B cell (primary cell): ENCODE measurements at places on chromosomes 6 and 20. TPM values are rescaled to one million over a fixed set of nuclear protein-coding genes. Genes with fewer than 3 reads are reported as not detected.

DNA sequence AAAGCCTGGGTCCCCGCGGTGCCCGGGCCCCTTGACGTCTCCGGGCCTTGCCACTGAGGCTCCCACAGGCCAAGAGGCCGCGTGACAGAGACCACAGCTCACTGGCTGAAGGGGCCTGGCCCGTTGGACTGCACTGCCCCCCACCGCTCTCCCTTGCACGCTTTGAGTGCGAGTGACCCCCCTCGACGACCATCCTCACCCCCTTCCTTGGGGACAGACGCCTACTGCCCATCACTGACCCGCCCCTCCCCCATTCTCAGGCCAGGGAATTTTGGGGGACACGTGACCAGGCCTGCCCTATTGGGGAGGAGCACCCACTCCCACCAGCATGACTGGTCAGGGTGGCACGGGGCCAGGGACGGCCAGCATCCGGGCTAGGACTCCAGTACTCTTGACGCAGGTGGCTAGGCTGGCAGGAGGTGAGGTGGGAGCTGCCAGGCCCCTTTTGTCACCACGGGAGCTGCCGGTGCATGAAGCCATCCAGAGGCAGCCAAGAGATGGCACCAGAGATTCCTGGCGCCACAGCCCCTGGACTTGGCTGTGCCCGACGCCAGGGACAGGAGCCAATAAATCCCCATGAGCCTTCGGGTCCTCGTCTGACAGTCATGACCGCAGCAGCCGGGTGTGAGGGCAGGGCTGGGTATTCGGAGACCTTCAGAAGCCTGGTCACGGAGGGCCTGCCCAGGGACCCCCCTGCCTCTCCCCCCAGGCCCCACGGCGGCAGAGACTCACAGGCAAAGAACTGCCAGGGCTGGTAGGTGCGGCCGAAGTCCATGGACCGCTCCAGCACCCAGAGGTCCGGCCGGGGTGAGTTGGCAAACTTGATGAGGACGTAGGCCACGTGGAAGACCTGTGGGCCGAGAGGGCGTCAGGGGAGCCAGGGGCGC, 14.5 kb downstream of the LAMA5 start:
- H3K4me1 ChIP-seq = no peaks in the 10 kb centered on the region
- no peak overlapping the region for H3K4me3 ChIP-seq
- H3K27me3 ChIP-seq = no peaks in the 10 kb centered on the region
- H3K27ac ChIP-seq = no peak overlapping the region
- H3K36me3 ChIP-seq = no peaks in the 10 kb centered on the region
- DNase-seq = no peak

- H3K27ac ChIP-seq = no peak overlapping the region
- H3K36me3 ChIP-seq = no peaks in the 10 kb centered on the region
- no peak overlapping the region for H3K4me3 ChIP-seq
- H3K27me3 ChIP-seq = no peaks in the 10 kb centered on the region
Measured at GRCh38 chr20:6746901-6747609, 20.4 kb upstream of the BMP2 start.

GRCh38 chr6:38805692-38806091, 90.6 kb downstream of the DNAH8 start:
- H3K36me3 ChIP-seq = no peaks in the 10 kb centered on the region
- no peaks in the 10 kb centered on the region for H3K4me1 ChIP-seq
- H3K4me3 ChIP-seq = no peak overlapping the region
- peaks cover 3% of the 10 kb centered on the region for H3K27me3 ChIP-seq

DNA sequence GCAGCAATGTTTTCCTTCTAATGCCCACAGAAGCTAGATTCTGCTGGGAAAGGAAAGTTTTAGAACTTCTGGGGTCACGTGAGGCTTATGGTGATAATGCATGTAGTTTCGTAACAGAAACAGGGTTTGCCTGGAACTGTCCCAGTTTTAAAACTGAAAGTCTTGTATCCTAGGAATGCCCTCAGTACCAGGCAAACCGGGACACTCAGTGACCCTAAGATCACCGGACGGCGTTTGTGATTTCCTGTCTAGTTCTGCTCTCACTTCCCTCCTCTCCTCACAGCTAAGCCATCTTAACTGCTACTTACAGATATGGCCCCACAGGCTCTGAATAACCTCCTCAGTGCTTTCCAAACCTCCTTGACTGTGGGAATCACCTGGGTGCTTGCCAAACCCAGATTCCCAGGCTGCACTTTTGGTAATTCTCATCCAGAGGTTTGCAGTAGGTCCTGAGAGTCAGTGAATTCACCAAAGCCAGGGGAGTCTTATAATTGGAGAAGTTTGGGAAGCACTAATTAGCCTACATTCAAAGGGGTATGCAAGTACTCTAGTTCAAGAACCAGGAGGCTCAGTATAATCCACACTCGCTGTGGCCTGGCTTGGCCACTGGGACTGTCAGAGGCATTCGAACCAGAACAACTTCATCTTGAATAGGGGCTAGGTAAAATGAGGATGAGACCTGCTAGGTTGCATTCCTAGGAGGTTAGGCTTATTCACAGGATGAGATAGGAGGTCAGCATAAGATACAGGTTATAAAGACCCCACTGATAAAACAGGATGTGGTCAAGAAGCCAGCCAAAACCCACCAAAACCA, 231.6 kb upstream of the MYLIP start:
- H3K36me3 ChIP-seq = no peaks in the 10 kb centered on the region
- peak; percentile 28 for DNase-seq
- H3K4me1 ChIP-seq = peaks cover 33% of the 10 kb centered on the region

DNA sequence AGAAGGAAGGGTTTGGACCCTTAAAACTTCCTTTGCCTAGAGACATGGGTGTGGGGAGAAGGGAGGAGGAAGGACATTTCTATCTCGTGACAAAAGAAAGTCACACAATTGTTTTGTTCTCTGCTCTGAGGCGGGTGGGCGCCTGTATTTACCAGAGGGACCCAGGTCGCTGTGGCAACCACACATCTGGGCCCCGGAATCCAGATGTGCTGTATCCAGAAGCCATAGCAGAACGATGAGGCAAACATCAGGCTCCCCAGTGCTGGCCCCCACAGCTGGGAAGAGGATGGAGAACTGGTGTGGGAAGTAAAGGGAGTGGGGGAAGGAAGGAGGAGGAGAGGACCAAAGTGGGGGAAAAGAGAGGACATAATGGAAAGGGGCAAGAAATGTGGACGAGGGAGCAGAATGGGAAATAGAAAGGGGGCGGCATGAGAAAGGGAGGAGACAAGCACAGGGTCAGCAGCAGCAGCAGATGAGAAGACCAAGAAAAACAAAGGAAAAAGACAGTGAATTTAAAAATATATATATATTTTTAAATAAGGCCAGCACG, 3.4 kb upstream of the TNXB start:
- no peak for DNase-seq
- peaks cover 14% of the 10 kb centered on the region for H3K27me3 ChIP-seq
- H3K4me3 ChIP-seq = no peak overlapping the region
- H3K27ac ChIP-seq = no peak overlapping the region

- no peak overlapping the region for H3K4me3 ChIP-seq
- H3K27ac ChIP-seq = no peak overlapping the region
- H3K36me3 ChIP-seq = no peaks in the 10 kb centered on the region
- H3K27me3 ChIP-seq = no peaks in the 10 kb centered on the region
Measured at GRCh38 chr6:38016824-38017223, 197.3 kb downstream of the ZFAND3 start.

DNA sequence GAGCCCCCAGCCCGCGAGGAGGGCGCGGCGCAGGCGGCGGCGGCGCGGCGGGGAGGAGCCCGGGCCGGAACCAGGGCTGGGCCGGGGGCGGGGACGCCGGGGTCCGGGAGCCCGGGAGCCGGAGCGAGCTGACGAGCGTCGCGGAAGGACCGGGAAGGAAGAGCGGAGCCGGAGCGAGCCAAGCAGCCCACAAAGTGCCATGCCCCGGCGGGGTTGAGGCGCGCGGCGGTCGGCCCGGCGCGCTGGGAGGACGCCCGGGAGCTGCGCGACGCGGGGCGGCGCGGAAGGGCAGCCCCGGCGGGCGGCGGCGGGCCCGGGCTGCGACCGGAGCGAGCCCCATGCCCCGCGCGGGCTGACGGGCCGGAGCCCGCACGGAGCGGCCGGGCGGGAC, 289 bp downstream of the FOXP4 start:
- H3K27me3 ChIP-seq = no peaks in the 10 kb centered on the region
- DNase-seq = peak; percentile 80
- H3K4me1 ChIP-seq = peaks cover 25% of the 10 kb centered on the region
- H3K4me3 ChIP-seq = no peak overlapping the region

DNA sequence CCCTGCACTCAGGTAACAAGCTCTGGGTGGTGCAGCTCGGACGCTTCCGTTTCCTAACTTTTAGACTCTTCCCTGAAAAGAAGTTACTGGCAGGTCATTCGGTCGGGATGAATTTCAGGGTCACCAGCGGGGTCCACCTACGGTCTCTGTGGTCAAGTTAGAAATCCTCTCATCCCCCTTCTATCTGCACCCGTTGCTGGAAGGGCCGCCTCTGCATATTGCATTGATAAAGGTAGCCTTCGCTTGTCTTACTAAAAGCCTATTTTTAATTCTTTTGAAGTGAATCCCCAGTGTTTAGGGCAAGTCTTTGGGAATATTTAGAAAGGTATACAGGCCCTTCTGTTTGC, 47.3 kb downstream of the LRRN4 start:
- H3K4me1 ChIP-seq = peaks cover 15% of the 10 kb centered on the region
- DNase-seq = no peak
- H3K36me3 ChIP-seq = no peaks in the 10 kb centered on the region
- H3K27ac ChIP-seq = peak overlapping the region; percentile 76
- peak overlapping the region; percentile 74 for H3K4me3 ChIP-seq

Gene PNISR
- polyA plus RNA-seq = 84.5 and 144 TPM in 2 replicates

DNA sequence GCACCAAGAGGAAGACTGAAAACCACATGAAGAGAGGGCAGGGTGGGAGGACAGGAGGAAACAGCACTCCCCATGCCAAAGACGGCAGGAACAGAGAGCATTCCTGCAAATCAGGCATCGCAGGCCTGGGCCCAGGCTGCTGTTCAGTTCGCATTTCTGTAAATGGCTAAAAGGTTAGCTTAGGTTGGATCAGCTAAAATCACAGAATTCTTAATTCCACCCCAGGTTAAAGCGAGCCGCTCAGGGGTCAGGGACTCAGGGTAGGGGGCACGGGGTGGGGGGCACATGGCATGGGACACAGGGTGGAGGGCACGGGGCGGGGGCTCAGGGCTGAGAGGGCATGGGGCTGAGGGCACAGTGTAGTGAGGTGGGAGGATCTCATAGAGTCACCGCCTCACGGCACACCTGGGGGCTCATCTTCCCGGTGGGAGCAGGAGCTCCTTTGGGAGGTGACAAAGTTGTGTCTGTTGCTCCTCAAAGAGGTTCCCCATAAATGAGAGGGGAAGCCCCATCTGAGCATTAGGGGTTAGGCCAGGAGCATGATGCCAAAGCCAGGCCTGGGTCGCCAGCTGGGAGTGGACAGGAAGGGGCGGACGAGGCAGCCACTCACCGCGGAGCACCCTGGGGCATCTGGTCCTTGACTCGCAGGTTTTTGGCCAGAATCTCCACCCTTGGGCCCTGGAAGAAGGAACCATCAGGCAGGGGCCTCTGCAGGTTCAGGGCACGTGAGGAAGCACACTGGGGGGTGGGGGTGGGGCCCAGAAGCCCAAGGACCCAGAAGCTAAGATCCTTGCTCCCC, 200.7 kb downstream of the PREX1 start:
- peaks cover 80% of the 10 kb centered on the region for H3K36me3 ChIP-seq
- H3K27me3 ChIP-seq = no peaks in the 10 kb centered on the region
- no peaks in the 10 kb centered on the region for H3K4me1 ChIP-seq

Gene ZNF165
- polyA plus RNA-seq = 3.5 and 9.2 TPM in 2 replicates

Gene NHLRC1
- 0.31 and 0.45 TPM in 2 replicates for polyA plus RNA-seq

Gene ADAM33
- not detected in 2 replicates for polyA plus RNA-seq

- DNase-seq = no peak
- no peaks in the 10 kb centered on the region for H3K27me3 ChIP-seq
- H3K36me3 ChIP-seq = no peaks in the 10 kb centered on the region
- H3K4me1 ChIP-seq = no peaks in the 10 kb centered on the region
Measured at GRCh38 chr20:63748934-63749270, 9.3 kb downstream of the SLC2A4RG start.

- H3K36me3 ChIP-seq = no peaks in the 10 kb centered on the region
- peak; percentile 10 for DNase-seq
- H3K4me1 ChIP-seq = peaks cover 50% of the 10 kb centered on the region
- H3K27me3 ChIP-seq = peaks cover 74% of the 10 kb centered on the region
- H3K4me3 ChIP-seq = no peak overlapping the region
- H3K27ac ChIP-seq = no peak overlapping the region
Measured at GRCh38 chr20:25860531-25861150, 164.0 kb upstream of the ZNF337 start.

Gene FBXO30
- 0.85 and 1.4 TPM in 2 replicates for polyA plus RNA-seq

Gene SOX18
- polyA plus RNA-seq = not detected in 2 replicates

Gene CALHM5
- polyA plus RNA-seq = not detected in 2 replicates

Gene NKX2-4
- polyA plus RNA-seq = not detected in 2 replicates

Gene SLC22A2
- not detected in 2 replicates for polyA plus RNA-seq

- no peak overlapping the region for H3K4me3 ChIP-seq
- no peak overlapping the region for H3K27ac ChIP-seq
- no peak for DNase-seq
- H3K27me3 ChIP-seq = peaks cover 39% of the 10 kb centered on the region
Measured at GRCh38 chr20:57582432-57583288, 21.8 kb downstream of the PCK1 start.

- H3K27me3 ChIP-seq = no peaks in the 10 kb centered on the region
- no peaks in the 10 kb centered on the region for H3K4me1 ChIP-seq
- DNase-seq = no peak
Measured at GRCh38 chr6:53831081-53831869, 36.5 kb downstream of the LRRC1 start.

Gene CST7
- 3.4 and 3.7 TPM in 2 replicates for polyA plus RNA-seq

- DNase-seq = no peak
- no peak overlapping the region for H3K27ac ChIP-seq
- no peak overlapping the region for H3K4me3 ChIP-seq
- H3K4me1 ChIP-seq = peaks cover 4% of the 10 kb centered on the region
- H3K36me3 ChIP-seq = no peaks in the 10 kb centered on the region
Measured at GRCh38 chr6:29925321-29925720, 17.0 kb upstream of the HLA-A start.

- H3K27ac ChIP-seq = no peak overlapping the region
- no peak overlapping the region for H3K4me3 ChIP-seq
- no peak for DNase-seq
- H3K36me3 ChIP-seq = no peaks in the 10 kb centered on the region
Measured at GRCh38 chr20:1274485-1275311, 8.6 kb downstream of the SNPH start.

- no peaks in the 10 kb centered on the region for H3K36me3 ChIP-seq
- DNase-seq = no peak
- H3K27me3 ChIP-seq = no peaks in the 10 kb centered on the region
Measured at GRCh38 chr6:148404456-148405054, 61.9 kb downstream of the SASH1 start.

- H3K36me3 ChIP-seq = no peaks in the 10 kb centered on the region
- no peak overlapping the region for H3K4me3 ChIP-seq
- no peaks in the 10 kb centered on the region for H3K4me1 ChIP-seq
- H3K27ac ChIP-seq = no peak overlapping the region
- no peaks in the 10 kb centered on the region for H3K27me3 ChIP-seq
Measured at GRCh38 chr6:140043762-140044378, 669.4 kb upstream of the CITED2 start.
